ENCODE measurements at places on chromosomes 3 and 15. TPM values are rescaled to one million over a fixed set of nuclear protein-coding genes. Genes with fewer than 3 reads are reported as not detected.

P2RY14 gene
- total RNA-seq: 0.24 TPM

DNA sequence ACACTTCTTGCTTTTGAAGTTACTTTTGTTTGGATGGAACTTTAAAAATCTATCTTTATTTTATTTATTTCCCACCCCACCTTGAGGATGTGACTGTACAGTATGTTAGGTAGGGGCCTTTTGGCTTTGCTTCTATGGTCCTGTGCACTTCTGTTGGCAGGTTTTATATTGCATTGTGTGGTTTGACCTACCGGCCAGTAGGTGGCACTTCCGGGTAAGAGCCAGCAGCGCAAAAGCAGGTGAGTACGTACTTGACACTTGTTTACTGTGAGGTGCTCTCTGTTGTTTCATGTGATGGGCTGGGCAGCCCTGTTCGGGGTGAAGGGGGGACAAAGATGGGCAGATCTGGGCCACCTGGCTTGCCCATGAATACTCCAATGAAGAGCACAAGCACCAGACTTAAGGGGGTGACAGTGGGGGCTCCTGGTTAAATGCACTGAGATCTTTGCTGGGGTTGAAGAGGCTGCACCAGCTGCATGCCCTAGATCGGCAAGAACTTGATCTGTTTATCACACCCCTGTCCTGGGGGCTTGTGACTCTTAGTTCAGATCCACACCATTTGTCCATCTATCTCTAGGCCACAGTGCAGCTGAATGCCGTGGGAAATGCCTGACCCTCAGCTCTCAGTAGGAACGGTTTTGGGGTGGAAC, 131.6 kb downstream of the NLGN1 start:
- DNase-seq: peak; percentile 48

GRCh38 chr15:49900006-49900902, 218.8 kb downstream of the ATP8B4 start:
- peak; percentile 16 for DNase-seq

- DNase-seq: no peak
Observed at GRCh38 chr3:52879581-52879980, 17.8 kb downstream of the STIMATE start.

GRCh38 chr15:99467338-99467720, 98.5 kb upstream of the MEF2A start:
- DNase-seq: no peak
